Left cardiac atrium (tissue), 4 donors: ENCODE measurements at places on chromosomes 2 and 18.

- DNase-seq, result no peak
Observed at GRCh38 chr2:188940171-188940570, 34.0 kb upstream of the COL3A1 start.

DNA sequence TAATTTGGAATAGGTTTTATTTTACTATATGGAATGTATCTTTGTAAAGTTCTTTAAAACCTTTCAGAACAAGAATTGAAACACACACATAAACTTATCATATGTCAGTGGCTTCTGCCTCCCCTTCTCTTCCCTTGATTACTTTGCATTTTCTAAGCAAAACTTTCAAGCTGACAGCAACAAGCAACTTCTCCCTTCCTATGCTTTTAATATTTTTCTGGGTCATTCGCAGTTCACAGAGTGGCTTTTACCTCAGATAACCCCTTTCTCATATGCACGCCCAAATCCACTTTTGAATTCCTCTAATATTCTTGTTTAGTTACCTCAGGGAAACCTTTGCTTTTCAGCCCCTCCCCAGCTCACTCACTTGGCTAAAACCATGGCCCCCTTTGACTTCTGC is 36.7 kb upstream of the CDC42EP3 start:
- no peak for DNase-seq

- DNase-seq, result no peak
Observed at GRCh38 chr2:52115750-52116149, 1083.8 kb upstream of the NRXN1 start.

DNA sequence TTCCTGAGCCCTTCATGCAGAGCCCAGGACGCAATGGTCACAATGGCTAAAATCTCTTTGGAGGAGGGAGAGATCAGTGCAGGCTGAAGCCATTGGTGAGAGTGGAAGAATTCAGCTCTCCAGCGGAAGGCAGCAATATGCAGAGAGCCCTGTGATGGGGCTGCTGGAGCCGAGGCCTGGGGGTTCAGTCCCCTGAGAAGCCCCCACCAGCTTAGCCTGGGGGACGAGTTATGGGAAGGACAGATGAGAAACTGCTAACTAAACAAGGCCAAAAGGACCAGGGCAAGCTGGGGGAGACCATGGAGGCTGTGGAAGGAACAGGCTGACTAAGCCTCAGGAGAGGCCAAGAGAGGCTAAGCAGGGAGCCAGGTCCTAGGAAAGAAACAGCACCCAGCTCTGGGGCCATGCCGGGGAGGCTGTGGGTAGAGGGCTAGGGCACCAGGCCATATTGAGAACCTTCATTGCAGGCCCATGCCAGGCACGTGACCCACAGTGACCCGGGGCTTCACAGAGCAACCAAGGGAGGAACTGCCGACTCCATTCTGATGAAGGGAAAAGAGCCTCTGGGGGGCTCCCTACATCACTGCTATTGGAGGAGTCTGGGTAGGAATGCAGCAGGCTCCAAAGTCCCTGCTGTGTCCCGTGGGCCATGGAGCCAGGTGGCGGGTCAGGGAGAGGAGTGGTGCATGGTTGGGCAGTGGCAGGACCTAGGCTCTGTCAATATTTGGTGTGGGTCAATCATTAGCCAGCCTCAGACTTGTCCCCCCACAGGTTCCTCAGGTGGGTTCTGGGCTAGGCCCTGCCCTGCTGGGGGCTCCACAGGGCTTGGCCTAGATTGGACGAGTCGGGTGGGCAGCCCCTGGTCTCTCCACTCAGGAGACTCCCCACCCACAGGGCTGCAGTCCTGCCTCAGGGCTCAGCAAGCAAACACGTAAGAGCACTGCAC is 19.8 kb downstream of the PROC start:
- no peak for DNase-seq

GRCh38 chr2:223930103-223930976 is 14.8 kb downstream of the WDFY1 start:
- DNase-seq, result peak; percentile 68

DNA sequence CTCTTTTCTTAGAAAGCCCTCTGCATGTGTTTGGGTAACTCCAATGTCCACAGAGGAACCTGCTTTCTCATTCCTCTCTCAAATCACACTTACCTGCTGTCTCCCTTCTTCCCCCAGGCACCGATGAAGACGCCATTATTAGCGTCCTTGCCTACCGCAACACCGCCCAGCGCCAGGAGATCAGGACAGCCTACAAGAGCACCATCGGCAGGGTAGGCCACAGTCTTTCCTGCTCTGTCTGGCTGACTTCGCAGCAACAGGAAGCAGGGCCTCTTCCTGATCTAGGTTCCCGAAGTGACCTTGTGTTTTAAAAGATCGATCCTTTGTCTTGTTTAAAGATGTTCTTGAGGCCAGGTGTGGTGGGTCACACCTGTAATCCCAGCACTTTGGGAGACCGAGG is 25.0 kb upstream of the GMCL1 start:
- no peak for DNase-seq

DNA sequence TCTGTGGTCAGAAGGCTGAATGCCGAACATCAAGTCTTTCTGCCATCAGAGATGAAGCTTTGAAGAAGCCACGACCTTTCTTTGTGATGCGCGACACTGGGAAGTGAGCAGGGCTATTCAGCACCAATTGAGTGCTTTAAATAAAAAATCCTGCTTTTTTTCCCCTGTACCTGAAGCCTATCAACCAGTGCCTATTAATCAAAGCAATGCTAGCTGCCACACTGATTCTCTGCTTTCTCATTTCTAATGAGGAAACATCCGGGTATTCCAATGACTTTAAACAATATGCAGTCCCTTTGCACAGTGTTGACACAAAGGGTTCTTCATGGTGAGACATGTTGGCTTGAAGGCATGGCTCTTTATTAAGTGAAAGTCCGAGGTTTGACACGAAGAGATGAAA is 88.0 kb downstream of the GALR1 start:
- DNase-seq, result no peak

DNA sequence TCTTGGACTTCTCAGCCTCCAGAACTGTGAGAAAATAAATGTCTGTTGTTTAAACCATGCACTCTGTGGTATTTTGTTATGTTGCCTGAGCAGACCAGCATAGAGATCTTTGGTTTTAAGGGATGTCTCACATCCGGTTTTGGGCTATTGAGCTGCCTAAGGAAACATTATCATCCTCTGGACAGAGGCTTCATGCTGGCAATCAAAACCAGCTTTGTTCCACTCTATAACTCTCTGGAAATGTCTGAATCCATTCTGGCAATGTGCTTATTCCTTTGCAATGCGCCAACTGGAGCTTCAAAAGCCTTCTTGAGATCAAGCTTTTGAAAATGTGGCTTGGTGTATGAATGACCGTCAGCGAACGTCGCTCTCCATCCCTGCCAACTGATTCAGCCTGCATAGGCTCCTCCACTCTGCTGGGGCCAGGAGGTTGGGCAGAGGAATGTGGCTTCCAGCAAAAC is 183.6 kb upstream of the MGAT5 start:
- DNase-seq, result no peak

- peak; percentile 58 for DNase-seq
Observed at GRCh38 chr2:71277536-71278103, 50.7 kb upstream of the PAIP2B start.

DNA sequence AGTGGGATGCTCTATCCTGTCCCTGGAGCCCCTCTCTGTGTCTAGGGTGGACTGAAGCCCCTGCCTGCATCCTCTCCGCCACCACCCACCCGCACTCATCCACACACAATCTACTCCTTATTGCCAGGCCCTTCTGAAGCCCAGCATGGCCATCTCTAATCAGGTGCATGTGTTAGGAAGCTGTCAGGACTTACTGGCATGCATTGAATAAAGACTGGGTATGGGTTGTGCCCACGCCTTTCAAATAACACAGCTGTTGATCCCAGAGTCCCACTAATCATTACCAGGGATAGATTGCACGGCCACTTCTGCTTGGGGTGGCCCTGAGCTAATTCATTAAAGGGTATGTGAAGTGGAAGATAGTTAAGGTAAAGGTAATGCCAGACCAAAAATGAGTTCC is 88.4 kb downstream of the CABLES1 start:
- DNase-seq, result no peak

DNA sequence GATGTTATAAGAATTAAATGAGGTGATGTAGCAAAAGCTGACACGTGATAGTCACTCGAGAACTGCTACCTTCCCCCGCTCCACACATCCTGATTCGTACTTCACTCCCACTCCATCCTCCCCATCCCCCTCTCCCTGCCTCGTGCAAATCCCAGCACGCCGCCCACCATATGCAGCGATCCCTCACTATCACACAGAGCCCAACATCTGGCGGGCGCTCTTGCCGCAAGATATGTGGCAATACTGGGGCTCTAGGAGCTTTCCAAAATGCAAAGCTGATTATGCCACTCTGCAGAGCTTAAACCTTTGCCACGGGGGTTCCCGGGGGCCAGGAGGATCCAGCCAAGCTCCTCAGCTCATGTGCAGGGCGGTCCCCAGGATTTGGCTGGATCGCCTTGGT is 37.4 kb downstream of the DNMT3A start:
- no peak for DNase-seq

GRCh38 chr18:10798727-10799550 is 273.1 kb downstream of the NAPG start:
- no peak for DNase-seq

GRCh38 chr18:49857708-49858107 is 44.4 kb upstream of the ACAA2 start:
- no peak for DNase-seq

GRCh38 chr2:100070078-100070477 is 72.3 kb downstream of the AFF3 start:
- no peak for DNase-seq

- no peak for DNase-seq
Observed at GRCh38 chr2:101864426-101864825, 127.3 kb upstream of the IL1R2 start.

- DNase-seq, result peak; percentile 34
Observed at GRCh38 chr18:35267809-35268208, 22.2 kb downstream of the ZSCAN30 start.

DNA sequence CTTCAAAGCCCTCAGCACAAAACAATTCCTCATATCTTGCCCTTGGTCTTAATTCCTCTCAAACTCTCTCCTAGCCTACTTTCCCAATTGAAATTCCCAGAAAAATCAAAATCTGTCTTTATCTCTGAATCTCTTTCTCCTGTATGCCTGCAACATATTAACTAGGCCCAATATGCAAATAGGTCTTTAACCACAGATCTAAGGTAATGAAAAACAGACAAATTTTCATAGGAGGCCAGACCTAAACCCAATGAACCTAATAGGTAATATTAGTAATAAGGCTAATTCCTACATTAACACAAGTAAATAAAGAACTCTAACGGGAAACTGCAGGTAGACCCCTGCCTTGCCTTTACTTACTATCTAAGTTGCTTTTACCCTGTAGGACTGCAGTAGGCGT is 41.4 kb downstream of the WDR33 start:
- no peak for DNase-seq

DNA sequence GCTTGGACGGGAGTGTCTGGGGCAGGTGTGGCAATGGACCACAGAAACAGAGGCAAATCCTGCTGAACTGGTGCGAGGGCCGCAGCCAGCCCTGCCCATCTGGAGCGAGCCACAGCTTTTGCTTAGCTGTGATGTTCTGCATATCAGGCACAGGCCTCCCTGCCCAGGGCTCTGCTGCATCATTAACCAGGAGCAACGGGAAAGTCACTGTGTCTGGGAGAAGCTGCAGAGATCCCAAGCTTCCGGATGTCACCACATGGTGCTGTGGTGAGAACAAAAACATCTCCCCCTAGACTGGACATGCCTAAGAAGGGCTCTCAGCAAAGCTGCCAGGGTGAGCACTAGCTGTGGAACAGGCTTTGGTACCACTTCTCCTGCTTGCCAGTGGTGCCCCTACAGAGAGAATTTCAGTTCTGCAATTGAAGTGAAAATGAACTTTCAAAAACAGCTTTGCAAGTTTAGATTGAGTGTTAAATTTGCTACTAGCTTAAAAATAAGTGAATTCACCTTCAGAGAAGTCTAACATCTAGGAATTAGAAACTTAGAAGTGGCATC is 172.9 kb upstream of the MYT1L start:
- DNase-seq, result no peak

DNA sequence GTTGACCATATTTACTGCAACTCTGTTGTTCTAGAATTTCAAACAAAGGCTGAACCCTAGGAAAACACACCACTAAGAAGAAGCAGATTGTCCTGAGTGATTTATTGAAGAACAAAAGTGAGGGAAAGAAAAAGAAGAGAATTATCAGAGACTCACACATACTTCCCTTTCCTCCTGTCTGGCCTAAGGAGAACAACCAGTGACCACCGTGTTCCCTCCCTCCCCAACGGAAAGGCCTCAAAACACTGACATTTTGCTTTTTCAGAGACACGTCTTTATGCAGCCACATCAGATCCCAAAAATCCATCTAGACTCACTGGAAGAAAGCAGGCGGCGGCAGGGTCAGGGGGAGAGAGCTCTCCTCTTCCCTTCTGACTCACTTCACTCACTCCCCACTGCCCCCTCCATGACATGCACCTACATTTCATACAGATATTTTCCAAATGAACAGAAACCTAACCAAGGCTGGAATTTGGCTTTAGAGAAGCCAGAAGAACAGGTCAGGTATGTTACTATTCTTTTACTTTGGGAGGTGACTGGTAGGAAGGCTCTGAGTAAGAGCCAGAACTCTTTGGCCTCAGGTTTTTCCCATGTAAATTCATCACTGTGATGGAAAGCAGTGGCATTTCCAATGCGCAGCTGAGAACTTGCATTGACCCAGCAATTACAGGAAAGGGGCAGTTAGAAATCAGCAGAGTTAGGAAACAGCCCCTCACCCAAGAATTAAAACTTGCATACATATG is 169.9 kb downstream of the BCL11A start:
- DNase-seq, result no peak

GRCh38 chr2:118807668-118808428 is 39.6 kb downstream of the EN1 start:
- no peak for DNase-seq

- peak; percentile 44 for DNase-seq
Observed at GRCh38 chr18:25144820-25145219, 207.1 kb downstream of the ZNF521 start.

GRCh38 chr18:24731158-24731557 is 270.7 kb downstream of the HRH4 start:
- no peak for DNase-seq

GRCh38 chr18:7173216-7173615 is 55.6 kb upstream of the LAMA1 start:
- no peak for DNase-seq

DNA sequence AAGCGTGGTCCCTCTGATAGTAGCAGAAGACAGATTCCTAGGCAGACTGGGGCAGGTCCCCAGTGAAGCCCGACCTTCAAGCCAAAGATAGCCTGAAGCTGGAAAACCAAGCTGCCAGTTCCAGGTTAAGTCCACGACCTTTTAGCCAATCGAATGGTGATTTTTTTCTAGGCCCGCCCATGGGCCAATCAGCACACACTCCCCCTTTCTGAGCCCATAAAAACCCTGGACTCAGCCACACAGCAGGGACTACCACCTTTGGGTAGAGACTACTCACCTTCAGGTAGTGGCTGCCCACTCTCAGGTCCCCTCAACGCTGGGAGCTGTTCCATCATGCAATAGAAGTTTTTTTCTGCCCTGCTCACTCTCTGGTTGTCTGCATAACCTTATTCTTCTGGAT is 14.5 kb upstream of the ADI1 start:
- DNase-seq, result no peak

- peak; percentile 67 for DNase-seq
Observed at GRCh38 chr2:42141687-42142546, 27.2 kb upstream of the EML4 start.
